Esophagus squamous epithelium (tissue), 5 donors: ENCODE measurements at places on chromosomes 7 and 10.

DNA sequence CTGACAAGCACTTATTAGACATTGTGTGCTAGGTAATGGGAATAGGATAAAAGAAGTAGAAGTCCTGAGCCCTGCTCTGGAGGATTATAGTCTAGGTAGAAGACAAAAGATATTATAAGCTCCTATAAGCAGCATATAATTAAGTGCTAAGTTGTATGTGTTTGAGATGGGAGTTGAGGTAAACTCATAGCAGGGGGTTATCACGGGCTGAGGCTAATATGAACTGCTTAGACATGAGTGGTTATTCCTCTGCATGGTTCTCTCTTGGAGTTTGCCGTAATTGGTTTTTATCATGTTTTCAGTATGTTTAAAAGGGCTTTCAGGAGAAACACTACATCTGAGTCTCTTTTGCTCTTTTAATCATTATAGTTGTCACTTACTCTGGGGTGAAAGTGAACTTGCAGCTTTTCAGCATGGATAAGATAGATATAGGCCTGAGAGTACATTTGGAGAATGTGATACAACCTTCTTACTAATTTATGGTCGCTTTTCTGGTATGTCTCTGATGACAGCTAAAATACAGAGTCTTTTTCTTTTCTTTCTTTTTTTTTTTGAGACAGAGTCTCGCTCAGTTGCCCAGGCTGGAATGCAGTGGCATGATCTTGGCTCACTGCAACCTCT, 39.0 kb downstream of the SMNDC1 start:
- DNase-seq = no peak

DNA sequence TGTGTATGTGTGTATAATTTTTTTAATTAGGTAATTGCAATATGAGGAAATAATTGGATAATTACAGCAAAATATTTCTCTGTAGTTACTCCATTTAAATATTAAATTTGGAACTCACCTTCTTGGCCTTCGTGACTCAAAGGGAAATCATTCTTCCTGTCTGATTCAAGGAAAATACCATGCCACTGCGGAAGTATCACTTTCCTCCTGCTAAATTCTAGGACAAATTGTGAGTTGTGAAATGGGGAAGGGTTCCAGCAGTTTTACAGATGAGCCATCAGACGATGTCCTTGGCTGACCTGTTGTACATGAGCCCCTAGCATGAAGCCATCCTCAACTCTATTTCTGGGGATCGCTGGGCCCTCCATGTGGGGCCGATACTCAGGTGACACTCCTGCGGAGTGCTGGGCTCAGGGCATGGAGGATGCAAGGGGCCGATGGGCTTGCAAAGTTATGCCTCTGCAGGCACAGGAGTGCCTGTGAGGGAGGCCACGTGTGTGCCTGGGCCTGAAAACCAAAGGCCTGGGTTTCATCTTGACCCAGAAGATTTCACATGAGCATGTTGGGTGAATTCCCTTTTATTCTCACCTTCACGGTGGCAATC, 179.6 kb upstream of the TCERG1L start:
- DNase-seq = no peak

DNA sequence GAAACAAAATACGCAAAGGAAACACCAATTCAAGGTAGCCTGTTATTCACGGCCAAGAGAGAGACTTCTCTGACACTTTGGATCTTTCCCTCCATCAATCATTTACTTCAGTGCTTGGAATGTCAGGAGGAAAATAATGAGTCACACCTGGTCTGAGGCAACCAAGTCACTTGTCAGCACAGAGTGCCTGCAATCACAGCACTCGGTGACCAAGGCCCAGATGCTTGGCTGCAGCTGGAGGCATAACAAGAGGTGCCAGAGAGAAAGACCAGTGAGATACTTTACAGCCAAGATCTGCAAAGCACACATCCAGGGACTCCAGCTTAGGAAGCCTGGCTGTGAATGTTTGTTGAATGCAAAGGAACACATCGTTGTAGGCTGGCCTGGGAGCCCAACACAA, 33.9 kb downstream of the ASB13 start:
- DNase-seq = no peak

- no peak for DNase-seq
Observed at GRCh38 chr10:60808036-60808435, 29.8 kb downstream of the CDK1 start.

- DNase-seq = no peak
Observed at GRCh38 chr7:134888141-134888740, 98.1 kb upstream of the AGBL3 start.

DNA sequence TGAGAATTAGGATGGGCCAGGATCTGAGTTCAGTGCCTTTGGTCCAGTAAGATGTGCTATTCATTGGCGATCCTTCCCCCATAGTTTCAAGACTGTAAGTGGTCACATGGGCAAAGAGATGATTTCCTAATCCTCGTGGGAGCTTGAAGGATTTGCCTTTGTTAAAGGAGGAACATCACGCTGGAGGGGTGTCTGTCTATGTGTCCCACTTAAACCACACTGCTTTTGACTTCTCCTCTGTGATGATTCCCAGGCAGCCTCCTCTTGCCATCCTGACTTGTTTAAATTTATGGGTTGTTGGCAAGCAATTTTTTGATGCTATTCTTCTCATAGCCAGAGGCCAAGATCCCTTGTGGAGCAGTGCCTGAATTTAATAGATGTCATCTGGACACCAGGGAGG, 154.0 kb downstream of the TCF7L2 start:
- no peak for DNase-seq

DNA sequence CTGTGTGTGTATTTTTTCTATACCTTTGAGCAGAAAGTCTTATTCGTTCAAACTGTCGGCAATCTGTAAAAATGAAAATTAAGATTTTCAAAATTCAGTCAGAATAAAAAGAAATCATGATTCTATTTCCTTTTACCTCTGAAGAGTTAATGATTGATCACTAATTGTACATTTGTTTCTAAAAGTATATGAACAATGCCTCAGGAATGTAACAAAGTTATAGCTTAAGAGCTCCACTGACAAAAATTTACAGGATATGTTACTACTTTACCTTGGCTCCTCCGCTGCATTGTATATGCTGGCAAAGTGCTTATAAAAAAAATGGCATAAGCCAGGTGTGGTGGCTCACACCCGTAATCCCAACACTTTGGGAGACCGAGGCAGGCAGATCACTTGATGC, 225.7 kb downstream of the VTI1A start:
- DNase-seq = no peak
